ENCODE measurements at places on chromosomes 6 and 20.

- DNase-seq, result no peak
Measured at GRCh38 chr20:2798814-2799213, 1.6 kb downstream of the CPXM1 start.

GRCh38 chr6:117481926-117482239 lies 591 bp upstream of the DCBLD1 start:
- no peak for DNase-seq

- DNase-seq, result no peak
Measured at GRCh38 chr20:61734733-61735502, 330.8 kb downstream of the TAF4 start.

DNA sequence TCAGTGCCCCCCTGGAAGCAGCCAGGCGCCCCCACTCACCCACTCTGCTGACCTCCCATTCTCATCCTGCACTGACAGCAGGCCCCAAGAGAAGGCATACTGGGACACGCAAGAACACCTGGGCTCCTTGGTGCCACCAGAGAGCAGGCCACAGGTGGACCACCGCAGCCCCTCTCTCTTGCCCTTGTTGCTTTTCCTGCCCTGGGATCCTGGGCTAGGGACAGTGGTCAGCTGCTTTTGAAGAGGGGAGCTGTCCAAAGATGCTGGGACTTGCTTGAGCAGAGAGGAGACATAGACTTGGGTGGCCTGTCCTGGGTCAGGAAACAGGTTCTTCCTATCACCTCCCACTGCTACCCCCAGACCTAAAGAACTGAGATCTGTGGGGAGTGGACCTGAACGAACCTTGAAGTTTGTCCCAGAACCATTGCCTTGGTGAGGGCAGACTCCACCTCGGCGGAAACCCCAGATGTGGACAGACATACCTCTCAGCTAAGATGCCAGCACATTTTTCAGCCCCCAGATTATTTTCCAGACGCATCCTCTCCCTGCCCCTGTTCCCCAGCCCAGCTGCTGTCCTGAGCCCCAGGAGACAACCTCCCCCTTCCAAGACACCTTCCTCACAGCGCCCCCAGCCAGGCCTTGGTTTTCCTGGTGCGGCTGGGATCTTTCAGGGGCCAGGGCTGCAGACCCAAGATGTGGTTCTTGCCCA lies 1.1 kb downstream of the GLP1R start:
- DNase-seq, result no peak

- DNase-seq, result no peak
Measured at GRCh38 chr6:170269846-170270541, 20.9 kb downstream of the DLL1 start.

DNA sequence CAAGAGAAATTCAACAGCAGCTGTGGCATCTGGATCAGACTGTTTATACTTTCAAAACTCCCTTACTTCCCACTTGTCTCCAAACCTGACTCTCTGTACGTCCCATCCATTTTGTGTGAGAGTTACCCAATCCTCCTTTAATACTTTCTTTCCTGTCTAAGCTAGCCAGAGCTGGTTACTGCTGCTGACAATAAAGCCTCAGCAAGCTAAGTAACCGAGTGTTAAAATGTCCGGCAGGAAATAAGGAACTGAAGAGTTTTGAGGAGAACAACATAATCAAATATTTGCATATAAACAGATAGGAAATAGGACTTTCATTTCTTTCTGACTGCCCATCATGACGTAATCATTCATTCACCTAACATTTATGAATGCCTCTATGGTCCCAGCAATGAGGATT lies 11.6 kb downstream of the TMEM30A start:
- no peak for DNase-seq

DNA sequence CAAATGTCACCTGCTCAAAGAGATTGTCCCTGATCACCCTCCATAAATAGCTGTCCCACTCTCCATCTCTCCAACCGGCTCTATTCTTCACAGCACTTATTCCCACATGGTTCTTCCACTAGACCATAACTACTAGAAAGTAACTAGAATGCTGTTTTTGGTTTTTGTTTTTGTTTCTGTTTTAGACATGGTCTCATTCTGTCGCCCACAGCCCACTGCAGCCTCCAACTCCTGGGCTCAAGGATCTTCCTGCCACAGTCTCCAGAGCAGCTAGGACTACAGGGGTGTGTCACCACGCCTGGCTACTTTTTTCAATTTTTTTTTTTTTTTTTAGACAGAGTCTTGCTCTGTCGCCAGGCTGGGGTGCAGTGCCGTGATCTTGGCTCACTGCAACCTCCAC lies 12.2 kb downstream of the MMP24 start:
- DNase-seq, result no peak

- DNase-seq, result no peak
Measured at GRCh38 chr6:7164536-7165001, 56.8 kb downstream of the RREB1 start.

Data from naive thymus-derived CD4-positive, alpha-beta T cell (primary cell).